NCI-H774 (cell line): ENCODE measurements at places on chromosomes 4 and X.

DNA sequence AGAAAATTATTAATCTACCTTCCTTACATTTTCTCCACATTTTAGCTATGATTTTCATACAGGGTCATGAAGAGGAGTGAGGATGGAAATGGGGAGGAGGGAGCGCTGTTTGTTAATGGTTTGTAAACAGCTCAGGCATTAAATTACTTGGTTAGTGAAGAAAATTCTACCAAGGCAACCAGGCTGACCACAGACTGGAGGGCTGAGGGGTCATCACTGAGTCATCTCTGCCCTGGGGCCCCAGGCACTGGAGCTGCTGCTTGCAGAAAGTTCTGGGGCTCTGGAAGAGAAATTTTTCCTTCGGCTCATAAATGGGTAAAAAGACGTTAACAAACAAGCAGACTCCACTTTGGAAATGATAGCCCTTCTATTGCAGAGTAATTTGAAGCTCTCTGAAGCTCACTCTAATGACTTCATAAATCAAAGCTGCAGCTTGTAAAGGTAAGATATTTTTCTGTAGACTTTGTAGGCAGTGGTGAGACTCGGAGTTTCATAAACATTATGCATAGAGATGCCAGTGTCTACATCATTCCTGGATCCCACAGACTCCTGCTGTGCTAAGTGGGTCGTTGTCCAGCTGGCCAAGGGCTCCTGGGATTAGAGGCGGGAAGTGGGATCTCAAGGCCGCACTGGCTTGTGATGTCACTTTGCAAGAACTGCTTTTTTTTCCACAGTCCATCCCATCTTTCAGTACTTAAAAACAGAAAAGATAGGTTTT lies 159.6 kb downstream of the PTTG2 start:
- no peak for DNase-seq

GRCh38 chr4:37976507-37976906 lies 16.3 kb downstream of the PTTG2 start:
- no peak for DNase-seq

- peak; percentile 49 for DNase-seq
Observed at GRCh38 chr4:1748465-1748995, 27.2 kb downstream of the TACC3 start.

DNA sequence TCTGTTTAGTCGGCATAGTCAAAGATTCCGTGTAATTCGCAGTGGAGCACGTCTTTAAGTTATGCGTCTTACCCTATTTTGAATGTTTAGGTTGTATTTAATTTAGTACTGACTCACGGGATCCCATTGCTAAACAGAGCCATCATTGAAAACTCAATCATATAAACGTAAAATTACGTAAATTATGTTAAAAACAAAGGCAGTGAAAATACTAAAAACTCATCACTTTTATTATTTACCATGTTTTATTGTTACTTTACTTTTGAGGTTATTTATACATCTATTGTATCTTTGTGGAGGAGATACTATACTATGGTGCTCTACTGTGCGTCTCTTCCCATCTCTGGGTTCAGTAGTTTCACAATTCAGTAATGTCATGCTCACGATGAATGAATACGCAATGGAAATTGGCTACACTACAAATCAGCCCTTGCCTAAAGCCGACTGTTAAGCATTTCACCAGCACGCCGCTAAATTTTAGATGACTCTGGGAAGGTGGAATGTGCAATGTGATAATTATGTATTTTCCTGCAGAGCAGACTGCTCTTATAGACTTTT lies 944 bp downstream of the FUNDC2 start:
- peak; percentile 14 for DNase-seq

- DNase-seq, result no peak
Observed at GRCh38 chr4:82947498-82947897, 47.0 kb downstream of the THAP9 start.

DNA sequence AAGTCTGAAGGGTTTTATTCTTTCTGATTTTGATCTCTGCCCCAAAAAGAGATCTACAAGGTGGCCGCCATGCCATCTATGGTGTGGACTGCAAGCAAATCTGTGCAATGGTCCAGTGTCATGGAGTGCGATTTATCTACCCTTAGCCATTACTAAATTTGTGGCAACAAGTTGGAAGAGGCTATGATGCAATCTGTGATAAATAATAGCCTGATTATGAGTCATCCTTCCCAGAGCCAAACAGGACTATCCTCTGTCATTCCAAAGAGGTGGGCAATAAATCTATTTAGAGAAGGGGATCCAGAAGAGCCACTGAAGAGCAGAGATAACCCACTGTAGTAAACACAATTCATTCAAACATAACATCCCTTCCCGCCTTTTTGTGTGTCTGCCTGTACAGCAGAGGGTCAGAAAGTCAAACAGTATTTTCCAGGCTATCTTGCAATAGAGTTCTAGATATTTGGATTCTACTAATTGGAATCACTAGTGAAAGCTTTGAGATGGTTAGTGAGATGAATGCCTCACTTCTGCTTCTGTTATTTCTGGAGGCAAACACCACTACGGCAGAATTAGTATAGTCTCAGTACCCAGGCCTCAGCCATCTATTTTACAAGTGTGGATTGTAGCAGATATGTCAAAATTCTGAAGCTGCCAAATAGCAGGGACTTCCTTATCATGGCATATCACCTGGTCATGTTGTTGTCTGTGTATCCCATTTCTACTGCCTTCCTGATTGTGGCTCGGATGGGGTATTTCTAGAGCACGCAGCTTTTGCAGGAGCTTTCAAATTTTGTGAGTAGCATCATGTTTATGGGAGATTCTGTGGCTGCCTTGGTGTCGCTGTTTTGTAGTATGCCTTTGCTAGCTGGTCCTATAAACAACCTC lies 192.0 kb downstream of the SMIM20 start:
- no peak for DNase-seq

- no peak for DNase-seq
Observed at GRCh38 chr4:3475713-3476260, 12.7 kb downstream of the DOK7 start.

DNA sequence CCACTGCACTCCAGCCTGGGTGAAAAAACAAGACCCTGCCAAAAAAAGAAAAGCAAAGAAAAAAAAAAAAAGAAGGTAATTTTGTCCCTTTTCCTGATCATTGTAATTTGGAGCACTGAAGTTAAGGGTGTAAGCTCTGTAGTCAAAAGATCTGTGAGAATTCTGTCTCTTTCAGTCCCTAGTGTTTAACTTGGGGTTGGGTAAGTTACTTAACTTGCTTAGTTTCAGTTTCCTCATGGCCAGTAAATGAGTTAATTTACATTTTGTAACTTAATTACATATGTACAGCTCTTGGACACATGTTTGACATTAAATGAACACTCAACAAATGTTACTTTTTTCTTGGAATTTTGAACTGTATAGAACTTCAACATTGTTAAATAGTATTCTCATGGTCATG lies 10.9 kb upstream of the UBE2K start:
- DNase-seq, result no peak

- DNase-seq, result peak; percentile 9
Observed at GRCh38 chrX:54182194-54182863, 725 bp downstream of the FAM120C start.

- no peak for DNase-seq
Observed at GRCh38 chr4:71269233-71269632, 69.6 kb upstream of the SLC4A4 start.

- DNase-seq, result no peak
Observed at GRCh38 chr4:108352664-108353308, 184.1 kb upstream of the LEF1 start.

DNA sequence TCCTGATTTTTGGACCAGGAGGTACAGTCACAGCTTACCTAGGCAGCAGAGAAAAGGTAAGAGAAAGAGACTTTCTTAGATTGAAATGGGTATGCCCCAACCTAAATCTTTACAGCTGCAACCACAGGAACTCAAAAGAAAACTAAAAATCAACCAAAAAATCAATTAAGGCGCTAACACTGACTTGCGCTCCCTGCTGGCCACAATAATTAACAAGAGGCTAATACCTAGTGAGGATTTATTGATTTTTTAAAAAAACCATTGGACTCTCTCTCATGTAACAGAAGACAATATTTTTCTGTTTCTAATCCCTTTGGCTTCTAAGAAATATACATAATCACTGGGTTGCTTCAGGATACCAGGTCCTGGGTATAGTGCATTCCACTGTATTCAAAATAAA lies 153.9 kb upstream of the TENM3 start:
- DNase-seq, result no peak

GRCh38 chr4:127505203-127505602 lies 127.6 kb upstream of the INTU start:
- DNase-seq, result no peak

DNA sequence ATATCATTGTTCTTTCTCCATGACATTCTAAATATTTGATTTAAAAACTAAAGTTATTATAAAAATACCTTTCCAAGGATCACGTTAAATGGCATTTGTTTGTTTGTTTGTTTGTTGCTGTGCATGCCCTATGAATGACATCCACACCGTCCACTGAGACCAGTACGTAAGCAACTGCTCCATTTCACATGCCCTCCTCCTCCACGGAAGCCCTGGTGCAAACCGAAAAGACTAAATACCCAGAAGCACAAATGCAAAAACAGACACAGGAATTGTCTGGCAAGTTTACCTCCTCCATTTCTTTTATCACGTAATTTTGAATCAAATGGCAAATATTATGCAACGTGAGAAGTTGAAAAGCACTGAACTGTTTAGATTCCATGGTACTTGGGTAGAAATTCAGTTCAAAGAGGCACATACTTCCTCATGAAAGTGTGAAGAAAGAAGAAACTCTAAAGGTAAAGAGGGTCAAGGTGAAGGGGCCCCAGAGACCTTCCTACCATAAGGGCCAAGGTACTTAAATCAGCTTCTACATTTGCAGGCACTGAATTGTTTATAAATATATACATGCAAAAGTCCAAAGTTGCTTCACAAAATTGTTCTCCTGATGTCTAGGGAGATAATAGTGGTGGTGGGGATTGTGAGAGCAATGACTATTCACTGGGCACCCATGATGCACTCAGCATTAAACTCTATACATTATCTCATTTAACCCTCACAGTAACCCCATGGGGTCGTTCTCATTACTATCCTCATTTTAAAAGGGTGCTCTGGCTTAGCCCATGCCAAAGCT lies 23.4 kb downstream of the IRF2 start:
- DNase-seq, result no peak

DNA sequence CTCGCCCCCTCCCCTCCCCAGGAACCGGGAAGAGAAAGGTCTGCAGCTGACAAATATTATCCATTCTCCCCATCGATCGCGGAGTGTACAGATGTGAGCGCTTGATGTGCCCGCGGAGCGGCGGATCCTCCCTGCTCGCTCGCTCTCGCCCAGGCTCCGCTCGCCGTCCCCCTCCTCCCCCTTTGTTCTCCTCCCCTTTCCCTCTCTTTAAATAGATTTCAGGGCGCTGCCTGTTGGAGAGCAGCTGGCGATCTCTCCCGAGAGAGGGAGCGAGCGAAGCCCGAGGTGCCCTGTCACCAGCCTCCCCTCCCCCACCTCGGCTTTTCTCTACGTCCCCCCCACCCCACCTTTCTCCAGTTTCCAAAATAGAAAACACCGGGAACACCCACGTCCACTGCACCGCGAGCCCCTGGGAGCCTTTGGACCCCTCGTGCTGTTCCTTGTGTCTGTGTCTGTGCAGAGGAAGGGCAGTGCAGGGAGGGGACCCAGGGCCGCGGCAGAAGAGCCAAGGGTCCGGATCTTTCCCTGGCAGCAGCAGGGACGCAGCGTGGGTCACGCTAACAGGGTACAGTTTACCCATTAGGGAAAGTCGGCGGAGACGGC lies 56.6 kb upstream of the BCOR start:
- DNase-seq, result peak; percentile 59
